ENCODE measurements at places on chromosomes 16 and 17.

- DNase-seq, result no peak
Measured at GRCh38 chr17:18040261-18040858, 1.2 kb downstream of the GID4 start.

- DNase-seq, result peak; percentile 91
Measured at GRCh38 chr17:75720656-75721462, at the start of gene ITGB4. Gene ITGB4, plus strand, starts transcription at chr17:75721459. Its CDS starts 3,245 bp downstream, at chr17:75724704.

DNA sequence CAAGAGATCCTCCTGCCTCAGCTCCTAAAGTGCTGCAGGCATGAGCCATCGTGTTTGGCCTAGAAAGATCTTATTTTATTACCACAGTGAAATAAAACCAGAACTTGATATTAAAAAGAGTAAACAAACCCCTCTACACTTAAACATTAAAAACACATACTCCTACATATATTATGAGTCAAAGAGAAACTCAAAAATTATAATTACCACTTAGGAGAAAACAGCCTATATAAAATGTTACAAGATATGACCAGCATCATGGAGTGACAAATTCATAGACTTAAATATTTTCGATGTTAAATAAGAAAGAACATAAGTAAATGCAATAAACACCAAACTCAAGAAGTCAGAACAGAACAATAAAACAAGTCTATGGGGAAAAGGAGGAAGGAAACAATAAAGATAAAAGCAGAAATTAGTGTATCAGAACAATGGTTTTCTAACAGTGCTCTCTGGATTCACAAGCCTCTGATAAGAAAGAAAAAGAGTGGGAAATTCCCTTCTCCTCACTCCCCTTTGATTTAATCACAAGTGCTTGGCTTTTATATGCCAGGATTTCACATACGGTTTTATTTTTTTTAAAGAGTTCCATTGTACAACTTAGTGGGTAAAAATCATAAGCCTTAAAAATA is 23.0 kb downstream of the SKAP1 start:
- DNase-seq, result no peak

- DNase-seq, result no peak
Measured at GRCh38 chr16:56438038-56438437, 12.7 kb upstream of the AMFR start.

GRCh38 chr16:85689285-85689949 is 663 bp upstream of the GINS2 start:
- DNase-seq, result peak; percentile 33

DNA sequence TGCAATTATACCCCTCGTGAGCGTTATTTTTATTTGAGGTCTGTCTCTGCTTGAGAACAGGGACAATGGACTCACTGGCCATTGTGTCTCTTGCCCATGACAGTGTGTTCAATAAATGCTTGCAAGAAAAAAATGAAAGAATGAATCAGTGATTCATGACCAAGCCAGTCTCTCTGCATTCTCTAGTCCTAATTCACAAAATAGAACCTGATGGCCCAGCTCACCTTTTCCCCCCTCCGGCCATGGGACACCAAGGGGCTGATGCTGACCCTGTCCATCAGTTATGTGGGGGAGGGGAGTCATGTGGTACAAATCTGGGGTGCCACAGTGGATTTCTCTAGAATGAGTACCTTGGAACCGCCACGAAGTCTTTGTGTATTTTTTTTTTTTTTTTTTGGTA is 38.2 kb downstream of the CCDC42 start:
- no peak for DNase-seq

GRCh38 chr16:66524601-66525164 is 25.2 kb downstream of the TK2 start:
- DNase-seq, result no peak

GRCh38 chr16:85028685-85029407 is 1.3 kb downstream of the KIAA0513 start:
- peak; percentile 84 for DNase-seq

DNA sequence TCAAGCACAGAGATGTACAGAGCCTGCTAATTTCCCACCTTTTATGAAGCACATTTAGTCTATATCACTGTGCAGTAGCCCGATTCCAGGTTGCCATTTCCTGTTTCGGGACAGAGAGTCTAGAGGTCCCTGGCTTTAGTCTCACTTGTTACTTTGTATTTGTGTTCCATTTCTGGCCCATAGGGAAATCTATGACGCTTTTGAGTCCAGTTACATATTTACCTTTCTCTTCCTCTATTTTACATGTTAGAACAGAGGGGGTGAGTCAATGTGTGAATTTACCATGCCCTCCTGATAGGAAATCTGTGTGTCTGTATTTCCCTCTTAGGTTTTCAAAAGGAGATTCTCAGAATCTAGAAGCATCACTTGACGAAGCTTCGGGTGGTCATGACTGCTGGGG is 227.1 kb upstream of the ZFHX3 start:
- DNase-seq, result no peak
